PC-3 (cell line): ENCODE measurements at places on chromosomes 3 and 15. TPM values are rescaled to one million over a fixed set of nuclear protein-coding genes. Genes with fewer than 3 reads are reported as not detected.
A peak's percentile ranks its signal among the peaks of the same experiment; 100 is the strongest.

DNA sequence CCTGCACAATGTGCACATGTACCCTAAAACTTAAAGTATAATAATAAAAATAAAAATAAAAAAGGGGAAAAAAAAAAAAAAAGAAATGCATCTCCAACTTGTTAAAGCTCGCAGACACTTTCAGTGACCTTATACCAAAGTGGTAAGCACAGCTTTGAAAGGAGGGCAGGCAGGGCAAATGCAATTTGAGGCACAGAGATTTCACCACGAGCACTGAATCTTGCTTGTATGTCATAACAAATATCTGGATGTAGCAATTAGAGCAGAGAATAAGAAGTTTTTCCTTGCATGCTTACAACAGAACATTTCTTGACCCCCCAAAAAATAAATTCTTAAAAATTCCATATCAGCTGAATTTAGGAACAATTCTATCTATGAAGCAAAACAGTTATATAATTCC lies 66.5 kb downstream of the FBN1 start:
- no peak for DNase-seq
- H3K36me3 ChIP-seq: no peaks in the 10 kb centered on the region
- H3K4me1 ChIP-seq: no peaks in the 10 kb centered on the region
- no peak overlapping the region for H3K27ac ChIP-seq
- H3K4me3 ChIP-seq: no peak overlapping the region
- no peaks in the 10 kb centered on the region for H3K27me3 ChIP-seq

DNA sequence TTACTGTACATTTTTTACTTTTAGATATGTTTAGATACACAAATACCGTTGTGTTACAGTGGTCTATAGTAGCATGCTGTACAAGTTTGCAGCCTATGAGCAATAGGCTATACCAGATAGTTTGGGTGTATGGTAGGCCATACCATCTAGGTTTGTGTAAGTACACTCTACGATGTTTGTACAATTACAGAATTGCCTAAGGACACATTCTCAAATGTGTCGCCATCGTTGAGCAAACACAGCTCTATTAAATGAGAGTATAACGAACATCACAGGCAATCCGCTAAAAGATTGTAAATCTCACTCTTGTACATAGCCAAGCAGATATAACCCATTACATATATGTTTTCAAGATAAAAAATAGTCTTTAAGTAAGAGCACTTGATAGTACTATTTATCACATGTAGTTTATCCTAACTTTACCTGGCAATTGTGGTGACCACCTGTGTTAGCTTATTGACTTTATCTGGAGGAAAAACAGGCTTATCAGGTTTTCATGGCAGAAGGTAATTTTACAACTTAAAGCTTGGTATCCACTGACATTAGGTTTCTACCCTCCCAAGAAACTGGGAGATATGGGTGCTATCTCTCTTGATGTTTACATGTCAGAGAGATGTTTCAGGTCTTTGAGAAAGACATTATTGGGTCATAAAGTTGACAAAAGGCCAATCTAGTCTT lies 898.7 kb downstream of the NSUN3 start:
- DNase-seq: peak; percentile 60
- H3K4me3 ChIP-seq: no peak overlapping the region
- 0 out of 2 replicates have a peak, but pooled peaks cover 3% of the 10 kb centered on the region for H3K4me1 ChIP-seq
- no peaks in the 10 kb centered on the region for H3K36me3 ChIP-seq
- H3K27ac ChIP-seq: no peak overlapping the region

DNA sequence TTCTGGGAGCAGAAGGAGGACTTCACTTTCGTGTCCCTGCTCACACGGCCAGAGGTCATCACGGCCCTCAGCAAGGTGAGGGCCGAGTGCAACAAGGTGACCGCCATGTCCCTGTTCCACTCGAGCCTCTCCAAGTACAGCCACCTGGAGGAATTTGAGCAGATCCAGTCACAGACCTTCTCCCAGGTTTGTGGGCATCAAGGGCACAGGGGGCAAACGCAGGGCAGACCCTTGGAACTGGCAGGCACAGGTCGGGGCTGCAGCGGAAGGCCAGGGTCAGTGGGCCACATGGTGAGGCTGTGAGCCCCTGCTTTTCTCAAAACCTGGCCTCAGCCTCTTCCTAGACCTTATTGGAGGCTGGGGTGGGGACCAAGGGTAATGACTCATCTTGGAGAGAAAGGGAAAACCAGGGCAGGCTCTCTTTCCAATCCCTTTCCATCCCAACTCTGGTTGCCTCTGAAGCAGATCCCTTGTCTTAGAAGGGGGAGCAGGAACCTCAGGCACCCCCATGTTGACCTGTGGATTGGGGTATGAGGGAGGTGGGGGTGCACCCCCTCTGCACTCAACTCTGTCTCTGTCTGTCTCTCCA lies 29.5 kb downstream of the DNAH1 start:
- H3K36me3 ChIP-seq: no peaks in the 10 kb centered on the region
- no peak overlapping the region for H3K27ac ChIP-seq
- no peak overlapping the region for H3K4me3 ChIP-seq
- no peaks in the 10 kb centered on the region for H3K4me1 ChIP-seq
- no peaks in the 10 kb centered on the region for H3K27me3 ChIP-seq

DNA sequence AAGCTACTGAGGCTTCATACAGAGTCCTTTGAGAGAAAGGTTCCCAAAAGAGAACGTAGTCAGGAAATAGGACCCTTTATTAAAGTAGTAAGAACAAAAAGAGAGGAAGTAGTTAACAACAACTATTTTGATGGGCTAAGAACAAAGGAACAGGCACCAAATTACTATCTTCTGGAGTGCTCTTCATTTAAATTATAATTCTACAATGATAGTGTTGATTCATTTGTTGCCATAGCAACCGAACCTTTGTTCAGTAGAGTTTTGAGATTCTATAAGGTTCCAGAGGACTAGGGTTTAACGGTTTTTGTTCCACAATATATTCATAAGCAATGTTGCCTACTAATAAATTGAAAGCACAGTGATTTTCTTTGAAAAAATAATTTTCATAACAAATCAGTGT lies 78.8 kb downstream of the CMSS1 start:
- peak overlapping the region; percentile 87 for H3K27ac ChIP-seq

DNA sequence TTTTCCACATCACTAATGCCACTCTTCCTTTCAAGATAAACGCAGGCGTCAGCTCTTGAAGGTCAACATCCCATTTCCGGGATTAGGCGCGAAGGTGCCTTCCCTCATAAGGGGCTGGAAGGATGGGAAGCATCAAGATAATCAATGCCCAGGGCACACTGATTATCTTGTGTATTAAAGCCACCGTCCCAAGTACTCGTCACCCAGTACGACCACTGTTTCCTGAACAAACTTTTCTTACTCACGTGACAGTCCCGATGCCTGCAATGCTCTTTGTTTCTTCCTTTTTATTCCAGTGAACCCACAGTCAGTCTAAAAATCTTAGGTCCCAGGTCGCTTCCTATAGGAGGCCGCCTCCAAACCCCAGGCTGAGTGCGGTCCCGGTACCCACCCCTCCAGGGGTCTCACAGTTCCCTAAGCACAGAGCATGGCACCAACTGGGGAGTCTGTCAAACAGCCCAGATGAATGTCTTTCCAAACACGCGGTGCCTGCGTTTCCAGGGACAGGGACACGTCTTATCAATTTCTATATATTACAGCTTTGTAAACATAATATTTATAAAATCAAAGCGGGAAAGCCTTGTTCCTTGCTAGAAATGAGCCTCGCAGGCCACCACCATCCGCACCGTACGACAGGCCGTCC lies 589 bp downstream of the ANAPC13 start:
- DNase-seq: peak; percentile 6
- H3K27ac ChIP-seq: peak overlapping the region; percentile 91
- peak overlapping the region; percentile 91 for H3K4me3 ChIP-seq
- H3K4me1 ChIP-seq: peaks cover 33% of the 10 kb centered on the region
- H3K27me3 ChIP-seq: no peaks in the 10 kb centered on the region

GRCh38 chr3:44954304-44954703 lies 21.7 kb downstream of the ZDHHC3 start:
- peaks cover 23% of the 10 kb centered on the region; the same call in 1 of the 2 replicates for H3K36me3 ChIP-seq
- H3K4me1 ChIP-seq: peaks cover 45% of the 10 kb centered on the region
- H3K27me3 ChIP-seq: no peaks in the 10 kb centered on the region
- H3K4me3 ChIP-seq: no peak overlapping the region
- peak overlapping the region; percentile 72 for H3K27ac ChIP-seq

GRCh38 chr15:70323111-70323851 lies 225.6 kb upstream of the TLE3 start:
- H3K27ac ChIP-seq: peak overlapping the region; percentile 37; the same call in 1 of the 2 replicates
- H3K4me1 ChIP-seq: peaks cover 31% of the 10 kb centered on the region
- no peaks in the 10 kb centered on the region for H3K27me3 ChIP-seq
- DNase-seq: no peak

DNA sequence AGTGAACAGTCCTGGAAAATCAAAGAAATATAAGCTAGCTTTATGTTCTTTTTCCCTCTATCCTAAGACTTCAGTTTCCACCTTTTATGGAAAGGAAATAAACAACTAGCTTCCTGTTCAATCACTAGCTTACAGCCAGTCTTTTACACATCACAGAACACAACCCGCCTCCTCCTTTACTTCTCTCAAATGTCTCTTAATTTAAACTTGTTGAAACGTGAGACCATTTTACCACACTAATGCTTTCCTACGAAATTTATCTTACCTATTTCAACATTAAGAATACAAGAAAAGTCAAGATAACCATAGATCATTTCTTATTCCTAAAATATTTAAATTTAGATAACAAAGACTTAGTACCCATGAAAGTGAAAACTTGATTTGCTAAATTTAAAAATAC lies 6.2 kb downstream of the PRTG start:
- no peak overlapping the region for H3K27ac ChIP-seq
- no peak for DNase-seq
- 0 out of 2 replicates have a peak, but pooled peaks cover 2% of the 10 kb centered on the region for H3K4me1 ChIP-seq
- peaks cover 36% of the 10 kb centered on the region for H3K27me3 ChIP-seq

GRCh38 chr3:73766599-73767381 lies 142.0 kb upstream of the PDZRN3 start:
- H3K36me3 ChIP-seq: no peaks in the 10 kb centered on the region
- H3K4me1 ChIP-seq: no peaks in the 10 kb centered on the region
- H3K27me3 ChIP-seq: no peaks in the 10 kb centered on the region
- H3K27ac ChIP-seq: no peak overlapping the region
- H3K4me3 ChIP-seq: no peak overlapping the region
- no peak for DNase-seq

GRCh38 chr3:63762934-63763550 lies 56.1 kb upstream of the C3orf49 start:
- no peak overlapping the region for H3K4me3 ChIP-seq
- no peak for DNase-seq
- no peaks in the 10 kb centered on the region for H3K27me3 ChIP-seq

DNA sequence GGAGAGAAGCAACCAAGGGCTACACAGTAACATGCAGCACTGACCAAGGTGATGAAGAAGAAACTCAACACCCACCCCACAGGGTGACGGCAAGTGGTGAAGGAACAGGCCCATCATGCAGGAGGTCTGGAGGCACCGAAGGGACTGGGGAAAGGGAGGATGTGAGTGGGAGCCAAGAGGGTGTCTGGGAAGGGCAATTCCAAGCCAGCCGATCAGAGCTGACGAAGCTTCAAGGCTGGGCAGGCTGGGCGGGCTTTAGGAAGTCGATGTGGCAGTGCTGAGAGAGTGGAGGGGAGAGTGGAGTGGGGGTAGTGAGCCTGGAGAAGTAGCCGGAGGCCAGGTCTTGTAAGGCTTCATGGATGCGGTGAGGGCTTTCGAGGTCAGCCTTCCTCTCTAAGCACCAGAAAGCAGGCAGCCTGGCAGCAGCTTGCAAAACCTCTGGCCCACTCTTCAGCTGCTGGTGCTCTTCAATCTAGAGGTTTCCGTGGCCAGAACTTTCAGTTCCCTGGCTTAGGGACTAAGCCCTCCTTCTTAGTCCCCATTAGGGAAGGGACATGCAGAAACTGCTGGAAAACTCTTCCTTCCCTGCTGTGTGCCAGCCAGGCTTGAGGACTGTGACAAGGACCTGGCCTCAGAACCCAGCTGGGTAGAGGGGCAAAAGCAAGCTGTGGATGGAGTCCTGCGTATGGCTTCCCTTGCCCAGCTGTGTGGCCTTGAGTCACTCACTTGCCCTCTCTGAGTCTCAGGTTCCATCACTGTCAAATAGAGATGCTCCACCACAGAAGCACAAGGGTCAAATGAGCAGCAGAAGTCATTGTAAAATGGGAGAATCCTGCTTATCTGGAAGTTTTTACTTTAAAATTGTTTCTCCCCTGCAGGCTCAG lies 72.1 kb downstream of the TLE3 start:
- H3K4me1 ChIP-seq: peaks cover 19% of the 10 kb centered on the region
- H3K27ac ChIP-seq: no peak overlapping the region
- DNase-seq: no peak
- H3K4me3 ChIP-seq: no peak overlapping the region

Gene OR5K2
- not detected in 2 replicates for total RNA-seq

Gene GLT8D1
- total RNA-seq: 53.6 and 70.2 TPM in 2 replicates

DNA sequence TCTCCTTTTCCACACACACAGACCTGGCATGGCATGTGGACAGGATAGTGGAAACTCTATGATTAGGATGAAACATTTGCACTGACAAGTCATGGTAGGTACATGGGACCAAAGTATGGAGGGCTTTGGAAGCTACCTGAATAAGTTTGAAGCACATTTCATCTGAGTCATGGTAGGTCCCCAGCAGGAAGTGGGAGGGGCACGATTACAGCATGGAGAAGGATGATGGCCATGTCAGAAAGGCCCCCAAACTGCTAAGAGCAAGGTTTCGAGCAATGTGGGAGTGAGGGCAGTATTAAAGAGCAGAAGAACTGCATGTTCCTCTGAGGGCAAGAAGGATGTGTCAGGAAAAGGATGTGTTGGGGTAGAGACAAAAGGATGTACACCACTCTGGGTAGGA lies 51.5 kb upstream of the CSTA start:
- H3K36me3 ChIP-seq: no peaks in the 10 kb centered on the region
- H3K4me3 ChIP-seq: no peak overlapping the region
- peaks cover 46% of the 10 kb centered on the region for H3K27me3 ChIP-seq
- DNase-seq: no peak
- H3K27ac ChIP-seq: no peak overlapping the region

Gene HRG
- total RNA-seq: not detected in 2 replicates

GRCh38 chr3:141796081-141796888 lies 33.1 kb downstream of the GRK7 start:
- no peaks in the 10 kb centered on the region for H3K27me3 ChIP-seq
- H3K4me1 ChIP-seq: no peaks in the 10 kb centered on the region
- H3K36me3 ChIP-seq: no peaks in the 10 kb centered on the region
- no peak overlapping the region for H3K27ac ChIP-seq

GRCh38 chr15:25441111-25441510 lies 2.3 kb upstream of the UBE3A start:
- H3K27ac ChIP-seq: no peak overlapping the region
- 0 out of 2 replicates have a peak, but pooled peaks cover under 1% of the 10 kb centered on the region for H3K36me3 ChIP-seq
- peaks cover 20% of the 10 kb centered on the region for H3K4me1 ChIP-seq
- no peaks in the 10 kb centered on the region for H3K27me3 ChIP-seq
- DNase-seq: peak; percentile 51

DNA sequence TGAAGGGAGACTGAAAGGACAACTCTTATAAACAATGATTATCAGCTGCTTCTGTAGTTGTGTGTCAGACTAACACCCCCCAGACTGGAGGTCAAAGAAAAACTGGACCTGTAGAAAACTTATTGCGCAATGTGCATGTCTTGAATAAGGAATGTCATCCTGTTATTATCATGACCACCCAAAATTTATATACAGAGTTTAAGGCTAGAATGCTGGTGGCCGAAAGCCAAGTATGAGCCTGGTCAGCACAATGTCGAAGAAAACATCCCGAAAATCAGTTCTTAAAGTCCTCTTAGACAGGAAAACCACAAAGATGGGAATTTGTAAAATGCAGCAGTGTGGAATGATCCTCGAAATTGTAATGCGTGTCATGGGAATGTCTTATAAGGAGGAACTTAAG lies 29.3 kb downstream of the RFTN1 start:
- H3K4me3 ChIP-seq: no peak overlapping the region
- H3K36me3 ChIP-seq: no peaks in the 10 kb centered on the region
- H3K27me3 ChIP-seq: no peaks in the 10 kb centered on the region
- DNase-seq: no peak

- H3K27me3 ChIP-seq: no peaks in the 10 kb centered on the region
- peaks cover 26% of the 10 kb centered on the region for H3K4me1 ChIP-seq
- no peak overlapping the region for H3K27ac ChIP-seq
- H3K4me3 ChIP-seq: no peak overlapping the region
- H3K36me3 ChIP-seq: peaks cover 13% of the 10 kb centered on the region; the same call in 1 of the 2 replicates
These were observed 9.6 kb downstream of the SETD5 start for GRCh38 chr3:9406856-9407626.
